ENCODE measurements at places on chromosomes 1 and 21. TPM values are rescaled to one million over a fixed set of nuclear protein-coding genes. Genes with fewer than 3 reads are reported as not detected.

- no peak overlapping the region for H3K4me3 ChIP-seq
- no peak for DNase-seq
- H3K27me3 ChIP-seq, result no peaks in the 10 kb centered on the region
- H3K27ac ChIP-seq, result no peak overlapping the region
- H3K36me3 ChIP-seq, result no peaks in the 10 kb centered on the region
Observed at GRCh38 chr1:25993197-25993951, 4.5 kb downstream of the PAFAH2 start.

DNA sequence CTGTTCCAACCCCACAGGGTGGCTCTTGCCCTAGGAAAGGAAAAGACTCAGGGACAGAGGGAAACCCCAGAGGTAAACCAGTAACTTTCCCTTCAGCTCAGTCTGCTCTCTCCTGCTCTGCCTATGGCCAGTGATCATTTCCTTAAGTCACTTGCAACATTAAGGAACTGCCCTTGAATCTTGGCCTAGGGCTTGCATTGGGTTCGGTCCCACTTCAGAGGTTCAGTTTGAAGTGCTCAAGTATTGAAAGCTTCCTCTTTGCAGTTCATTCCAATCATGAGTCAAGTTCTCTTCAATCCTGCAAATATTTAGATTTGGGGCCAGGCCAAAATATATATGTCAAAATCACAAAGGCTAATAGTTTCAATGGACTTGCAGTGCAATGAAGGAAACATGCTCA, 97.7 kb upstream of the IRF2BP2 start:
- no peak overlapping the region for H3K4me3 ChIP-seq
- no peak for DNase-seq
- no peaks in the 10 kb centered on the region for H3K27me3 ChIP-seq

- peaks cover 70% of the 10 kb centered on the region for H3K27me3 ChIP-seq
- no peaks in the 10 kb centered on the region for H3K4me1 ChIP-seq
- no peaks in the 10 kb centered on the region for H3K36me3 ChIP-seq
- DNase-seq, result no peak
- H3K4me3 ChIP-seq, result peak overlapping the region; percentile 5
Observed at GRCh38 chr1:75135573-75136194, 1.5 kb downstream of the LHX8 start.

DNA sequence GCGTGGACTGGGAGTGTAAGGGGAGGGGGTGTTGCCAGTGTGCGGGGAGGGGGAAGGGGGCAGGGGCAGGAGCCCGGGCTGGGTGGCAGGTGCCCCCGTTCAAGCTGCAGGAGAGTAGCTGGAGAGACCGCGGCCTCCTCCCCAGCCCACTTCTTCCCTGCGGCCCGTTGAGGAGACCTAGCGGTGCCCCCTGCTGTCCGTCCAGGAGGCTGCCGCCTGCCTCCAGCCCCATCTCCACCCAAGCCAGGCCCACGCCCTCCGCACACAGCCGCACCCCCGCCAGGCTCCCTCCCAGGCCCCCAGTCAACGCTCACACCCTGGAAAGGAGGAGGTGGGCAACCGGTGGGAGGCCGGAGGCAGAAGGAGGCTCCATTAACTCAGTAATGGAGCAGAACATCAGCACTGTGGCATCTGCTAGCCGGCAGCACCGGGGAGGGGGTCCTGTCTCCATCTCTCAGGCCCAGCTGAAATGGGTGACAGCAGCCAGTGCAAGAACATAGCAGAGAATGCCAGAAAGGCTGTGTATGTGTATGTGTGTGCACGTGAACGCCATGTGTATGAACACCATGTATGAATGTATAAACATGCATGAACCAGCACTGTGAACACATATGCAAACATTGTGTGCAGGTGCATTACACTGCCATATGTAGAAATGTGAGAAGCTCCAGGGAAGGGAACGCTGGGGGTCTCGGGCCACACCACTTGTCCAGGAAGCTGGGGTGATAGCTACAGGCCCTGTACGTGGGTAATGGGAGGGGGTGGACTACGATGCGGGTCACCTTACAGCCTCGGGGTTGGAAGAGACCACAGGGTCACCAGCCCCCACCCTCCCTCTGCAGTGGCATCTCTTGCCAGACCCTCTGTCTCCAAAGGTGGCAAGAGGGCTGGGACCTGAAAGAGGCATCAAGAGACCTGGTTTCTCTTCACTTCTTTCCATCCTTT, 84.6 kb downstream of the SYT2 start:
- H3K27ac ChIP-seq, result no peak overlapping the region
- no peak overlapping the region for H3K4me3 ChIP-seq

The EVI5 gene
- total RNA-seq, result 12.8 TPM

The LORICRIN gene
- total RNA-seq, result not detected

The ZYG11B gene
- 29.0 TPM for total RNA-seq

The FAM72C gene
- total RNA-seq, result 0.17 TPM

The AK5 gene
- total RNA-seq, result not detected

The COP1 gene
- total RNA-seq, result 20.6 TPM

The CXADR gene
- total RNA-seq, result 22.9 TPM

The DNASE2B gene
- total RNA-seq, result 0.17 TPM

All from right lobe of liver (tissue), 6 donors.